Stimulated activated CD4-positive, alpha-beta T cell treated with anti-CD3 and anti-CD28 coated beads, Interleukin-1b, Interleukin-23, amount 100 ng/mL, for 48 hours (primary cell): ENCODE measurements at places on chromosomes 6 and 20.

GRCh38 chr20:47704746-47705496 is 80.4 kb downstream of the SULF2 start:
- DNase-seq = no peak

GRCh38 chr6:28354688-28355554 is 5.2 kb downstream of the ZKSCAN3 start:
- DNase-seq = no peak

- DNase-seq = peak; percentile 43
These were observed 42.8 kb upstream of the TAF8 start for GRCh38 chr6:42007286-42008137.

DNA sequence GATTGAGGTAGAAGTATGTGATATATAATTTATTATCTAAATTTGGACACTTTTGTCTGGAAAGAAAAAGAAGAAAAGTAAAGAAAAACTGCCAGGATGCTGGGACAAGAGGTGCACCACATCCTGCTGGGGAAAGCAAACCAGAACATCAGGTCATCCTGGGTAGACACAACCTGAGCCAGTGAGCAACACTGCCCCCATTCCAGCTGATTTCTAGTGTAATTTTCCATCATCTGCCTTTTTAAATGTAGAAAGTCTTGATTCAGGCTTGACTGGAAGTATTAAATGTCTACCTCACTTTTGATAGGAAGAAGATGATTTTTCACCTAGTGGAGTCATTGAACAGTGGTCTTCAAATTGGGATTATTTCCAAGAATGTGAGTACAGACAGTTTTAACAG is 1164.5 kb upstream of the CITED2 start:
- no peak for DNase-seq

DNA sequence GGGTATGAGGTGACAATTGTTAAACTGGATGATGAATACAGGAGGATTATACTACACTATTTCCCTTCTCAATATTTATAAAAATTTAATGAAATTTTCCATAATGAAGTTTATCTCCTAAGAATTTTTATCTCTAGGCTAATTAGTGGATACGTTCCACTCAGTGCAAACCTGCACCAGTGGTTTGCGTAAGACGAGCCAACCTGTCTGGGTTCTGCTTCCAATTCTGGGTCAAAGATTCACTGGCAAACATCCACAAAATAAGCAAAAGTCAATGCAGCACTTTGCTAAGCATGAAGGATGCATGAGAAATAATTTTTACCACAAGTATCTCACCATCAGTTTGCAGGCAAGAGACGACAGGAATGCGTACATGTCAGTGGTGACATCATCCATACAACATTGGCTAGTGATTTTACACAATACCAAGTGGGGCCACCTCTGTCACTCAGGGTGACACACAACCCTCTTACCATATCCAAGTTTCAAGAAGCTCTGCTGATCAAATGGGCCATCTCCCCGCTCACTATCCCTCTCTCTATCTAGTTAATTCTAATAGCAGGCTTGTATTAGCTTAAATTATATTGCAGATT is 51.7 kb downstream of the FAM50B start:
- DNase-seq = no peak

DNA sequence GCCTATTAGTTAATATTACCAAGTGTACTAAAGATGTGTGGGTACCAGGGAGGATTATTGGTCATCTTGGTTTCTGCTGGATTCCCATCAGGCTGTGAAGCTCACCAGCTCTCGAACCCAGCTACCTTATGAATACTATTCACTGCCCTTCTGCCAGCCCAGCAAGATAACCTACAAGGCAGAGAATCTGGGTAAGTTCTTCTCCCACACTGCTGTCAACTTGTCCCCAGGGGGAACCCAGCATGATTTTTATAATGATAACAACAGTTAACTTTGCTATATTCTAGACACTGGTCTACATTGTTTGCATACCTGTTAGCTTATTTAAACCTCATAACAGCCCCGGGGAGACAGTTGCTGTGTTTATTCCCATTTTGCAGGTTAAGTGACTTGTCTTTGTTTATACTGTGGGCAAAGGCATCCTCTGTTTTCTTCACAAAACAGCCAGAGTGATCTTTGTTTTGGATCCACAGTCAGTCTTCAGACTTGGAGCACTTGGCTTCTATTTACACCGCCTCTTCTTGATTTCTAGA is 26.5 kb downstream of the TM9SF4 start:
- DNase-seq = no peak

DNA sequence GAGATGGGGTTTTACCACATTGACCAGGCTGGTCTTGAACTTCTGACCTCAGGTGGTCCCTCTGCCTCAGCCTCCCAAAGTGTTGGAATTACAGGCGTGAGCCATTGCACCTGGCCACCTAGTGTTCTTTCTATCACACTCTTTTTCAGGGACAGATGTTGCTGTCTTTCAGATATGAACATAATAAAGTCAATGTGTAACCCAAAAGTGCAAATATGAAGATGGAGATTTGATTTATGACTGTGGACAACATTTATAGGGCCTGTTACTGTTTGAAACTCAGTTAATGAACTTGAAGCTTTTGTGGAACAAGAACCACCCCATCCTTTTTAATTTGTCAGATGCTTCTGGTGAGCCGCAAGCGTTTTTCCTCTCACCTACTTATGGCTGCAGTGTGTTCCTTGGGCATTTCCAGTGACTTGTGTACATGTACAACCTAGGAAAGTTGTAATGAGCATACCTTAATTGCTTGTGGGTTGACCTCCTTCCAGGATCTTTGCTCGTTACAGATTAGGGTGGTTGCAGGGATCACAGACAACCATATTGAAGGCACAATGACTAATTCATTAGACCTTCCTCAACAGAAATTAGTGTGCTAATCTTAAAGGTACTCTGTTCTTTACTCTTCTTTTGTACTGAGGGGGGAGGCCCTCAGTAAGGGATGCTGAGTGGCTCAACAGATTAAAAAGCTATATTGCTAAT is 6.8 kb downstream of the TBPL1 start:
- DNase-seq = no peak

DNA sequence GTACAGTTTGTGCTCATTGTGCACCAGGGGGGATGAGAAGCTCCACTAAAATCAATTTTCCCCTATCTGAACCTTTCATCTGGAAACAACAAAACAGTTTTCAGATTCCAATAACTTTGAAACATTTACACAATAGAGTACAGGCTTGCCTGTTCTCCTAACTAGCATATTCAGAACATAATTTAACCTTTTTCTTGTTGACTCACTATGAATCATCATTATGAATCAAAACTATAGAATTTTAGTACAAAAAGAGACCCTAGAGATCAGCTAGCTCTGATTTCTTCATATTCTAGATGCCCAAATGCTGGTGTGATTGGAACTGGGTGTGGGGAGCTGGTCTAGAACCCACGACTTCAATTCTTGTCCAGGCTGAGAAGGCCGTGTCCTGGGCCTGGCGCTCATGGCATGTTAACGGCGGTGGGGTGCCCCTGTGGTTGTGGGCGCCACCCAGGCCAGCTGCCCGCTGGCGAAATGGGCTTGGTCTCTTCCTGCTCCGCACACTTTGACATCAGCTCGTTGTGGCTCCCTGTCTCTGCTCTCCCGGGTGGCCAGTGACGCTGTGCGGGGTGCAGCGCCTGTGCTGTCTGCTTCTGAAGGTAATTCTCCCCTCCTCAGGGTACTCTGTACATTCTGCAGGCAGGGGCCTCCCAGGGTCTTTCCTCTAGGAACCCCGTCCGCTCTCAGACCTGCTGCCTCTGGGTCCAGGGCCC is 29.9 kb upstream of the AGPAT4 start:
- DNase-seq = no peak

GRCh38 chr6:109782491-109782999 is 91.4 kb downstream of the FIG4 start:
- DNase-seq = no peak

GRCh38 chr6:149463781-149464180 is 21.0 kb downstream of the ZC3H12D start:
- no peak for DNase-seq

DNA sequence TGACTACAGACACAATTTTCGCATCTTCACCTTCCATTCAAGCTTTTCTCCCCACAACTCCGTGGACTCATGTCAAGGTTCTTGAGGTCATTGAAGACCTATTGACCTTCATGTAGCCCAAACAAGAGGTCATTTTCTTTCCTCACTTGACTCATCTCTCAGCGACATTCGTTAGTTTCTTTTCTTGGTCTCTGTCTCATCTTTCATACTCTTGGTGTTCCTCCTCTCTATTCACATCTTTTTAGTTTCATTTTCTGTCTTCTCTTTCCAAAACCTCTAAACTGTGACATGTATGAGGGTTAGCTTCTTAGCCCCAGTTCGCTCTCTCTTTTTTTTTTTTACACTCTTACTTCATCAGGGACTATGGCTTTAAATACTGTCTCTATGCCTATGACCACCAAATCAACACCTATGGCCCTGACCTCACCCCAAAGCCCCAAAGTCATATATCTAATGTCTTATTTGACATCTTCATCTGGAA is 128.6 kb upstream of the BACH2 start:
- DNase-seq = no peak

DNA sequence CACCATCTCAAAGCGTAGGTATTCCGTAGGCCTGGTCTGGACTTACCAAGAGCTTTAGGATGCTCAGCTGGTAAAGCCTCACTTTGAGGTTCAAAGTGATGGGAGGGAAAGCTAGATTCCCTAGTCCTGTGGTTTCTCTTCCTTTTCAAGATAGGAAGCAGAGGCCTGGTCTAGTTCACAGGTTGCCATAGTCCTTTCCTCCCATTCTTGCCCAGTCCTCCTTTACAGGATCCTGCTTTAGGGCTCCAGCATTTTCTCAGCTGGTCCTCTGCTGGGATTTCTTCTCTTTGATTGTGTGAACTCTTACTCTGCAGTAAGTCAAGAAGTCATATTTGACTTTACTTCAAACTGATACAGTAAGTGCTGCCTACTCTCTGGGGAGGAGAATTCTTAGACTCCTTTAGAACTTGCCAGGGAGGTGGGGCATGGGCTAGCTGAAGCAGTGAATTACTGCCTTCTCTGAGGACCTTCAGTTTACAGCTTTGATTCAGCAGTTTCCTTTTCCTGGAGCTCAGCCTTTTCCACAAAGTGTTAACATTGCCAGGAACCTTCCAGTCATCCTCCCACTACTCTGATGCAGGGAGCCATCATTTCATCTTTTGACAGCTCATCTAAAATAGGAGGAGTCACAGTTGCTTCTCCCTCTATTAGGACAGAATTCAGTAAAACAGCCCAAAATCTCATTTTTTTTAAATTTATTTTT is 42.8 kb upstream of the PLCG1 start:
- peak; percentile 46 for DNase-seq

DNA sequence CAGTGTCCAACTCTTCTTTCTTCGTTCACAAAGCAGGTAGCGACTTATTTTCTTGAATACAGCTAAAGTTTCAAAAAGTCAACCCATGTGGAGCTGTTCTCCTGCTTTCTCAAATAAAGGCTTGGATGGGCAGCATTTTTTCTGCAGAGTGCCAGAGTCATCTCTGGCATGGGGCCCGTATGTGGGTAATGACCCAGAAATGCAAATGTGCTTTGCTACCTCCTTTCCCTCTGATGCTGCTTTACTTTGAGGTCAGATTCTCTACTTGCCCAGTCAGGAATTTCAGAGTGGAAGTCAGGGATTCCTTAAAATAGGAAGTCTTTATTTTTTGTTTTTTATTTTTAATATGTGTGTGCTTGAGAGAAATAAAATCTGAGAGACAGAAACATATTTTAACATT is 4.9 kb downstream of the NKAIN2 start:
- no peak for DNase-seq

DNA sequence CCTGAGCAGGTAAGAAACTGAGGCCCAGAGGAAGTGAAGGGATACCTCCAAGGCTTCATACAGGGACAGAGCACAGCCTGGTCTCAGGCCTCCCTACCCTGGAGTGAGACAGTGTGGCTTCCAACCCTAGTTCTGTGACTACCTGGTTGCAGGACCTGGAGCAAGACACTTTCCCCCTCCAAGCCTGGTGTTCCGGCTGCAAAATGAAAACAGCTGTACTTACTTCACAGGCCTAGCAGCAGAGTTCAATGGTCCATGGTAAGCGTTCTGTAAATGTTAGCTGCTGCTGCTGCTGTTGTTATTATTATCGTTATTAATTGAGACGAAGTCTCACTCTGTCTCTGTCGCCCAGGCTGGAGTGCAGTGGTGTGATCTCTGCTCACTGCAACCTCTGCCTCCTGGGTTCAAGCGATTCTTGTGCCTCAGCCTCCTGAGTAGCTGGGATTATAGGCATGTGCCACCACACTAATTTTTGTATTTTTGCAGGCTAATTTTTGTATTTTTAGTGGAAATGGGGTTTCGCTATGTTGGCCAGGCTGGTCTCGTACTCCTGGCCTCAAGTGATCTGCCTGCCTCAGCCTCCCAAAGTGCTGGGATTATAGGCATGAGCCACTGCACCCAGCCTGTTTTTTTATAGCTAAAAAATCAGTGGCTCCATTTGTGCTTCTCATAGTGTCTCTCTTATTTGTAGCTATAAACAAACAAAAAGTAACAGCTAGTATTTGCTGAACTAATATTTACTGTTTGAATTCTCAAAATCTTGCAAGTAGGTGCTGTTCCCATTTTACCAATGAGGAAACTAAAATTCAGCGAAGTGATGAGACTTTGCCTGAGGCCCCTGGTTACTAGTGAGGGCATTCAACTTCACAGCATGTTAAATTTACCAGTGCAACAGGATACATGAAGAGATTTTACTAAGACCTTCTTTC is 41.9 kb downstream of the COX4I2 start:
- DNase-seq = no peak

- DNase-seq = peak; percentile 51
These were observed 68.1 kb upstream of the CEP85L start for GRCh38 chr6:118719351-118720124.

GRCh38 chr6:165615636-165616035 is 47.4 kb downstream of the PDE10A start:
- DNase-seq = no peak

DNA sequence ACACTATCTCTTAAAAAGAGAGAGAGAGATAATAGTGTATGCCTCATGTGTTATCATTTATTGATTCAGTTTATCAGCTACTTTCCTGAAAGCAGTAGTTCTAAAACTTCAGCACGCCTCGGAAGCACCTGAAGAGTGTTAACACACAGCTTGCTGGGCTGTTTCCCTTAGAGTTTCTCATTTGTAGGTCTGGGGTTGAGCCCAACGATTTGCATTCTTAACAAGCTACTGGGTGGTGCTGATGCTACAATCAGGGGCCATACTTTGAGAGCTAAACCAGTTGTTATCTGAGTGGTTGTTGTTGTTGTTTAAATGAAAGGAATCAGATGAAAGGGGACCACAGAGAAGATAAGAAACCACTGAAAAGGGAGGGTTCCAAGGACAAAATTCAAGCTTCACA is 32.6 kb downstream of the SIM1 start:
- no peak for DNase-seq

DNA sequence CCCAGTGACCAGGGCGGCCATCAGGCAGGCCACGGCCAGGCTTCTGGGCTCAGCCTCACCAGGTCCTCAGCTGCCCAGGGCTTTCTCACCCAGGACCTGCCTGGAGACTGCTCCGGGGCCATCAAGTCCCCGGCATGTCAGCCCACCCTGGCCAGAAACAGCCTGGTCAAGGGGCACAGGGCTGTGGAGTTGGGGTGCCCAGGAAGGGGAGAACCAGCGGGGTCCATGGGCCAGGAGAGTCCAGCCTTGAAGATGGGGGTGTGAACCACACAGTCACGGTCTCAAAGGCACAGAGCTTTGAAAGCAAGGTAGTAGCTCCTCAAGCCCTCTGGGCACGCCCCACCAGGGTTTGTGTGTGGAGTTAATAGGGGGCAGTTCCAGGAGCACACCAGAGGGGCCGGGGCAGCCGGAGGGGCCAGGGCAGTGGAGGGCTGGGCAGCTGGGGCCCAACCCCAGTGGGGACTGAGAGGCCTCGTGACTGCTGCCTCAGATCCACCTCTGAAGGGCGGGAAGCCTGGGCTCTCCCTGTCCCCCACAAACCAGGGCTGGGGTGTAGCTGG is 48.0 kb upstream of the BHLHE23 start:
- no peak for DNase-seq

- no peak for DNase-seq
These were observed 302.9 kb downstream of the CLIC5 start for GRCh38 chr6:45712786-45713185.
